ENCODE measurements at places on chromosomes 4 and X.

DNA sequence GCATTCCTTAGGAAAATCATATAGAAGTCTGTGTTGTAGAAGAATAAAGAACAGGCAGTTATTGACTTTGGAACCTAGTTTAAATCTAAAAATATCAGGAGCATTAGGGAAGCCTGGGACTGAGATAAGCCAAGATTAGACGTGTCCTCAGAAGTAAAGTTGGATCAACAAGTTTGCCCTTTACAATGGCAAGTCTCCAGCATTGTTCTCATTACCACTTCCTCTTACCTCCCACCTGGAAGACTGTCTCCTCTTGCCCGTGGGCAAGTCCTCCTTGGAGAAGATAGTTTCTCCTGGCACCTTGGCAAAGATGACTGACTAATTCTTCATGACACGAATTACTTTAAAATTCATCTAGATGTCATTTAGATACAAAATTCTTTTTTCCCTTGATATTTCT, 37.8 kb downstream of the CNKSR2 start:
- no peak for DNase-seq

DNA sequence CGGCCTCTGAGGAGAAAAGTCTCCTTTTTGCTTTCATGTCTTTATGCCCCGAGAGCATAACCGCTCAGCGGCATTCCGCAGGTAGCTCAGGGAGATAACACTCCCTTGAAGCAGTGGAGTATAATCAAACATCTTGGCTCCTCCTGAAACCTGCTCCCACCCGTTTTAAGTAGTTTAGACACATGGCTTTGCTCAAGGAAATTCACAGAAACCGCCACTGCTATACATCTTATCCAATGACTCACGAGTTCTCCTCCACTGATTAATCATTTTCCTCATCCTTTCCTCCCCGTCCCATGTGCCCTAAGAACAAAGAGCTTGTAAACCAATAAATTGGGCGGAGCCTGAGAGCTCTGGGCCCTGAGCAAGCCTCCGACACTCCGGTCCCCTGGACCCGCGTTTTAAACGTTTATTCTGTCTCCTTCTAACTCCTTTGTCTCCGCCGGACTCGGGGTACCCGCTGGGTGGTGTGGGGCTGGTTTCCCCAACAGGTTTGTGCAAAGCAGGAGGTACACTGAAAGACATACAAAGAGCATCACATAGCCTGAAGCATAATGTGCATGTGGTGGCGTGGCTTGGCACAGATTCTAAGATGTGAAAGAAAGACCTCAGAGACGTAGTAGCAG, 401.2 kb downstream of the TLL1 start:
- no peak for DNase-seq

DNA sequence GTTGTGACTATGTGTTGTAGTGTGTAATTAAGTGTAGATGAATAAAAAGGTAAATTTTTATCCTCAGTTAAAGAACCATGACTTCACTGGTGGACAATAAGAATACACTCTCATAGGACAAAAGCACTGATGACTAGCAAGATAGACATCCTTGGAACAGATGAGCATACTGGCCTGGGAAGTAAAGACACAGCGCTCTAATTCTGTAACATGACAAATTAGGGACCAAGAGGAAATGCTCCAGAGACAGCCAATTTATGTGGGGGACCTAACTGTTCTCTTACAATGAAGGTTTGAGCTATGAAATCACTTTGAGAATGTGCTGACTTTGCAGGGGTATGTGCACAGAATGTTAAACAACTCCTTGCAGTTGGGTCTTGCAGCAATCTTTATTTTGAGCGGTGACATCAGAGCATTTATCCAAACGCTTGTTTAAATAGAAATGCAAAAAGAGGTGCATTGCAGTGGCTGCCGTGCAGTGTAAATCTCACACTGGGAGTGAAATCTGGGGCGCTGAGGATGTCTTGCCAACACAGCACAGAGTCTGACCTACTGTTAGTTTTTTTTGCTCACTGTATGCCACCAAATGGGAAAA, 109.3 kb downstream of the MAGEC2 start:
- no peak for DNase-seq

DNA sequence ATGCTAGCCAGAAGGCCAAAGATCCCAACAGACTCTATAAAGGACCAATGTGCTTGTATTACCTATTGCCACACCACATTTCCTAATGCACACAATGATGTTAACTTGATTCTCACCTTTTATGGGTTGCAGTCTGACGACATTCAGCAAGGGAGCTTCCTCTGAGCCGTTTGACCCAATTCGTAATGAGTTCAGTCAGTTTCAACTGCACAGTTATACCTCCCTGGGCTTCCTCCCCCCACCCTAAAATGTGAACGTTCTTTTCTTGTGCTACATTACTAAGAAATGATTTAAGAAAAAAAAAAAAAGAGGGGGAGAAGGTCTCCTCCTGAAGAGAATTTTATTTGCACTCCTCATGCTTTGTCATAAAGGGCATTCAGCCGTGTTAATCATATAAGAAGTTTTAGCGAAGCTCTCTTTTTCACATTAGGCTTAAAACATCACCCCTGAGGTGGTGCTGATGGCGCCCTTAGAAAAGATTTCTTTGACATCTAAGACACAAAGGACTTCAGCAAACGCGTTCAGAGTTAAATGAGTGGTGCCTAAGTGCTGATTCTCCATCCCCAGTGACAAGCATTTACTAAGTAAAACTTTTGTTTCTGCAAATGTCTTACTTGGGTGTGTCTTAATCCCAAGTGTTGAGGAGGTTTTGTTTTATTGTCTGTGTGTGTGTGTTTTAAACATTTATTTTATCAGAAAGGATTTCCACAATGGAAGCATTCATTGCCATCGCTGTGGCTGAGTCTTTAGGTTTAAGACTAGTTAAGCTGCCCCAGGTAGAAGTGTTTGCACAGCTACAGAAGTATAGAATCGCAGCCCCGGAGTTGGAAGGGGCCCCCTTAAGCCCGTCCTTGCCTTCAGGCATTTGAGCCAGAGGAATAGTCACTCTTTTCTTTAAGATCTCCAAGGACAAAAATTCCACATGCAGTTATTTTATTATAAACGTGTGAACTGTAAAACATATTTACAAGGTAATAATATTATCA, 15.2 kb upstream of the GPC3 start:
- DNase-seq: no peak

DNA sequence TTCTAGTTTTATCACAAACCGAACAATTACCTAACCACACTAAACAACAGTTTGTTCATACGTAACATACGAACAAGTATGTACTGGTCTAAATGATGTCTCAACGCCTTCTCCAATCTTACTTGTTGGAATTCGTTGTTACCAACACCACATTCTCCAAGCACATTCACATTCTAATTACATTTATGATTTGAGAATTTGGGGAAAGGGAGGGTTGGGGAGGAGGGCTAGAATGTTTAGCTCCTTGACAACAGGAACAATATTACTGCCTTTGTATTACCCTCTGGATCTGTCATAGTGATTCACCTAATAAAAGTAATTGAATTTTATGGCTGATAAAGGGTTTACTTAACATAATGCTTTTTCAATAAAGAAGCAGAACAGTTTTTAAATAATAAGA, 24.4 kb downstream of the LCORL start:
- no peak for DNase-seq

DNA sequence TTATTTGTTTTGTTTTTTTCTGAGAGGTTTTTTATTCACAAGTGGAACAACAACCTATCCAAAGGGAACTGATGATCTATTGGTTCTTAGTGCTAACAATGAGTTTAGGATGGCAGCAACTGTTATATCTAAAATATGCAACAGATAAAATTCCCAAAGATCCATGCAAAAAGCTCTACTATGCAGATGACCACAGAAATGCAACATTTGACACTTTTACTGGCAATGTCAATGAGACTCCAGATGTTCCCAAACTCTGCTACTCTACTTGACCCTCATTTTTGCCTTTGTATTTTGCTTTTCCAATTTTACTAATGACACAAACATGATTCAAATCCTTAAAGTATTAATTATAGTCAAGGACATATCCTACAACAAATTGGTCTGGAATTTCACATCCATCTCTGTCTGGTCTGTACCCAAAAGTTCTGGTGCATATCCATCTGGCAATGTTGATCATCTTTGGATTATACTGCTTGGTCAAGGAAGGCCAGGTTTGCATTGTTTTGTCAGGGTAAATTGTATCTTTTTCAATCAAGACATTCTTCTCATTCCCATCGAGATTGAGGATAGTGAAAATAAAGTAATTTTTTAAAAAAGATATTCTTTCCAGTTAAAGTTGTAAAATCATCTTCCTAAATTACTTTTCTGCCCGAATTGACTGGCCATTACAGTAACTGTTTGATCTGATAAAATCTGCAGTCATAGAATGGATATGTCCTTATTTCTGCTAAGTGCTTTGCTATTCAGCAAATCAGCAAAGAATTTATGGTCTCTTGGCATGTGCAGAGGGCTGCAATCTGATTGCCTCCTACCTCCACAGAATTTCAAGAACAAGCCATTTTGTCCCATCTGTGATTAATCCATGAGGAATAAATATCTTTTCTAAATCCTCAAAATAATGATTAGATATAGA, 73.6 kb downstream of the FGFBP1 start:
- DNase-seq: no peak

- no peak for DNase-seq
Measured at GRCh38 chrX:108167211-108167872, 75.8 kb downstream of the ATG4A start.

GRCh38 chr4:159185591-159186023, 82.7 kb downstream of the RAPGEF2 start:
- DNase-seq: no peak
